A673 (cell line): ENCODE measurements at places on chromosomes 5 and 9.
A peak's percentile ranks its signal among the peaks of the same experiment; 100 is the strongest.

DNA sequence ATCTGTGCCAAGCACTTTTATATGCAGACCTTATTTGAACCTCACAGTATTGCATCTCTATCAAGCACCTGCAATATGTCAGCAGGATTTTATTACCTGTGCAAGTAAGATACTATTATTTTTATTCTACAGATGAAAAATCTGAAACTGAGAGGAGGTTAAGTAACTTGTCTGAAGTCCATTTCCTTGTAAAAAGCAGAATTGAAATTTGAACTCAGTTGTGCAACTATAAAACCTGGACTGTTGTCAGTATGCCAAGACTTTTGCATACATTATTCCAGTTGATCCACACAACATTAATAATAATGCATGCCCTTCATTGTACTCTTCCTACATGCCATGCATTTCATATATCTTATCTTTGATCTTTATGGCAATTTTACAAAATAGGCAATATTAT lies 82.2 kb upstream of the BRINP1 start:
- no peak for DNase-seq

DNA sequence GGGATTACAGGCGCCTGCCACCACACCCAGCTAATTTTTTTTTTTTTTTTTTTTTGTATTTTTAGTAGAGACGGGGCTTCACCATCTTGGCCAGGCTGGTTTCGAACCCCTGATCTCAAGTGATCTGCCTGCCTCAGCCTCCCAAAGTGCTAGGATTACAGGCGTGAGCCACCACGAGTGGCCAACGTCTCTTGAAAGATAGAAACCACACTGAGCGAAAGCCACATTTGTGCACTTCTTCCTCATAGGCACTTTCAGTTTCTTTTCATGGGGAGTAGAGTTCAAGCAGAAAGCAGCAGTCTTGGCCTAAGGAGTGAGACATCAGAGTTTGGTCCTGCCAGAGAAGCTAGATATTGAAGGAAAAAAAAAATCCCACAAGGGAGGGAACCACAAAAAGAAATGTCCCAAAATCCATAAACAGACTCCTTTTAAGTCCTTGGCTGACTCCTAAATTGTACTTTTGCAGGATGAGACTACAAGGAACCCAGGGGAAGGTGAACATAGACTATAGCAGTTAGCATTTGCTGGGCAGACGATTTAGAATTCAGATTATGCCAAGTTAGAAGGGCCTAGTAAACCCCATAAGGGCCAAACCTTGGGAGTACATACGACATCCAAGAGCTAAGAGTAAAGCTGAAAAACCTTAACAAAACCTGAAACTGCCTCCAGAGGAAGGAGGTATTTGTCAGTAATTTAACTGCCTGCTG lies 43.9 kb upstream of the GLIPR2 start:
- DNase-seq, result no peak

DNA sequence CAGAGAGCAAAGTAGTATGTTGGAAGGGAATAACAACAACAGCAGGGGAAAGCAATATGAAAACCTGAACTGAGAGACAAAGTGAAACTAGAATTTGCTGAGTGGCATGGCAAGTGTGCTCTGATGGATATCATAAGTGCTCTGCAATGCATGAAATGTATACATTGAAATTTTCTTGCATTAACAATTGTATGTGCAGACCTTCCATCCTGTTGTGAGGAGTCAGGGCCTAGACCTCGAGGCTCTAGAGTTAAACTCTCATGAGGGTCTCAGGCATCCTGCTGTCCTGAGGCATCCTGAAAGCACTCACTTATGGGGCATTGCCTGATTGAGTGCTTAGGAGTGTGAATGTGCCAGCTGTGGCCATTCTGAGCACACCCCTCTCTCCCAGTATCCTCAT lies 1.1 kb downstream of the ECM2 start:
- peak; percentile 2 for DNase-seq

GRCh38 chr5:148898413-148899075 lies 72.1 kb downstream of the ADRB2 start:
- no peak for DNase-seq

GRCh38 chr5:123921193-123921592 lies 409.2 kb downstream of the CSNK1G3 start:
- no peak for DNase-seq

GRCh38 chr5:123297198-123297831 lies 125.9 kb downstream of the CEP120 start:
- no peak for DNase-seq

DNA sequence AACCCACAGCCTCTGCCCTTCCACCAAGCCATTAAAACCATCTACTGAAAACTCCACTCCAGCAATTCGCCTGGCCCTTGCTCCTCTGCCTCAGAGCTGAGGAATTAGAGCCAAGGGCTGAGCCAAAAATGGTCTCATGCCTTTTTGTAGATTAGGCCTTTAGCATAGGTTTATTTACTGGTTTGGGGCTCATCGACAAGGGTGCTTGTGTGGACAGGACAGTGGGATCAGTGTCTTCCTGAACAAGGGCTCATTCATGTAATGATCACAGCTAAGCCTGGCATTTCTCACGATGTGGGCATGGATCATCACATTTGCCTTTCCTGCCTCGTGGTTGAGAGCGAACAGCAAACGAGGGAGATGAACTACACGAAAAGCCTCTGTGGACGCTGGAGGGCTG lies 59.2 kb upstream of the PHF24 start:
- no peak for DNase-seq

- no peak for DNase-seq
Observed at GRCh38 chr5:129973716-129974426, 69.6 kb downstream of the CHSY3 start.

DNA sequence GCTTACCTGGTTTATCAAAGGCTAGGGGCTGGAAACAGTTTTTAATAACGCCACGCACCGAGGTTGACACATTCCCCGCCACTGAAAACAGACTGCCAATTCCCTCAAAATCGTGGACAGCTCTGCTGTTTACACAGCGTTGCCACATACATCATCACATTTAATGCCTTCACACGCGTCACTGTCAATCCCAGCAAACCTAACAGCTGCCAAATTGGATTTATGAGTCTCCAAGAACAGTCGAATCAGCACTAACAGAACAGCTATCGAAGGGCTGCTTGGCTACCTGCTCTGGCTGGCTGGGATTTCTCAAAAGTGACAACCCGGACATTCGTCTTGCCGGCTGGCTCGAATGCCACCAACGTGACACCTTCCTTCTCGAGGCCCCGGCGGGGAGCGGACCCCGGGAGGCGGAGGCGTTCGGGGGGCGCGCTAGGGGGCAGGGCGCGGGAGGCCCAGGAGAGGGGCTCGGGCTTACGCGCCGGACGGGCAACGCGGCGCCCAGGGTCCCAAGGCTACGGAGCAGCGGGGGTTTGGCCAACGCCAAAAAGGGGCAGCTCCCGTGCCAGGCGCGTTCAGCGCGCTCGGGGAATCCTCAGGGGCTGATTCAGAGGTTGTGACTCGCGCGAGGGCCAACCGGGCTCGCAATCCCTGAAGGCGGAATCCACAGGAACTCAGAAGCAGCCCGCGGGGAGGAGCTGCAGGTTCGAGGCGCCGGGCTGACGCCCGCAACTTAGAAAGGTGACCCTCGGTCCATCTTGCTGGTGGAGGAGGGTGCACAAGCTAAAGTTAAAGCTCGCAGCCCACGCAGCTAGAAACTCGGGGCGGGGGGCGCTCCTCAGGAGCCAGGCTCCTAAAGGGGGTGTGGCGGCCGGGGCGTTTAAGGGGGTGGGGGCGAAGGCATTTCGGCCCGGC lies 1.2 kb downstream of the CDC14B start:
- peak; percentile 62 for DNase-seq

GRCh38 chr5:145750199-145750598 lies 84.9 kb downstream of the PRELID2 start:
- no peak for DNase-seq

GRCh38 chr9:79682076-79682736 lies 110.4 kb downstream of the TLE4 start:
- DNase-seq, result no peak

- DNase-seq, result no peak
Observed at GRCh38 chr9:16721972-16722371, 148.5 kb downstream of the BNC2 start.

DNA sequence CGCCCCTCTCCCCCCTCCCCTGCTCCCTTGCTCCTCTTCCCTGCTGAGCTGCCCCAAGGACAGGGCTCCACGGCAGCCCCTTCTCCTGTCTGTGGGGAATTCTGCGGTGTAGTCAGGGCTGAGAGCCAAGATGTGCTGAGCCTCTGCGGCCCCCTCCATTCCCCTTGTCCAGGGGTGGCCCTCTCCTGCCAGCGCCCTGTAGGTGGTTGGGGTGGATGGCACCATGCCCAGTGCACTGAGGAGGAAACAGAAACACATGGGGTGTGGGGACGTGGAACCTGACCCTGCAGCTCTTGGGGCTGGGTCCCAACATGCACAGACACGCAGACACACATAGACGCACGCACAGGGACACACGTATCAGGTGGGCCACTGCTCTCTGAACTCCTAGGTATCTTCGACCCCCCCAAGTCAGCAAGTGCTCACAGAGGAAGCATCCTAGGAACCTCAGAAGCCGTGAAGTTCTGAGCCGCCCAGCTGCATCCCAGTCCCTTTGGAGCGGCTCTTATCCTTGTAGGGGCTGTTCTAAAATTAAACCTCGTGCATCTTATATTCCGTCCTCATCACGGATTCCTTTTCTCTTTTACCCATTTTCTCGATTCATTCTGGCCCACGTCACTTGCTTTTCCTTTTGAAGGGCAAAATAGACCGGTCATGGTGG lies 64.8 kb downstream of the HMCN2 start:
- no peak for DNase-seq

DNA sequence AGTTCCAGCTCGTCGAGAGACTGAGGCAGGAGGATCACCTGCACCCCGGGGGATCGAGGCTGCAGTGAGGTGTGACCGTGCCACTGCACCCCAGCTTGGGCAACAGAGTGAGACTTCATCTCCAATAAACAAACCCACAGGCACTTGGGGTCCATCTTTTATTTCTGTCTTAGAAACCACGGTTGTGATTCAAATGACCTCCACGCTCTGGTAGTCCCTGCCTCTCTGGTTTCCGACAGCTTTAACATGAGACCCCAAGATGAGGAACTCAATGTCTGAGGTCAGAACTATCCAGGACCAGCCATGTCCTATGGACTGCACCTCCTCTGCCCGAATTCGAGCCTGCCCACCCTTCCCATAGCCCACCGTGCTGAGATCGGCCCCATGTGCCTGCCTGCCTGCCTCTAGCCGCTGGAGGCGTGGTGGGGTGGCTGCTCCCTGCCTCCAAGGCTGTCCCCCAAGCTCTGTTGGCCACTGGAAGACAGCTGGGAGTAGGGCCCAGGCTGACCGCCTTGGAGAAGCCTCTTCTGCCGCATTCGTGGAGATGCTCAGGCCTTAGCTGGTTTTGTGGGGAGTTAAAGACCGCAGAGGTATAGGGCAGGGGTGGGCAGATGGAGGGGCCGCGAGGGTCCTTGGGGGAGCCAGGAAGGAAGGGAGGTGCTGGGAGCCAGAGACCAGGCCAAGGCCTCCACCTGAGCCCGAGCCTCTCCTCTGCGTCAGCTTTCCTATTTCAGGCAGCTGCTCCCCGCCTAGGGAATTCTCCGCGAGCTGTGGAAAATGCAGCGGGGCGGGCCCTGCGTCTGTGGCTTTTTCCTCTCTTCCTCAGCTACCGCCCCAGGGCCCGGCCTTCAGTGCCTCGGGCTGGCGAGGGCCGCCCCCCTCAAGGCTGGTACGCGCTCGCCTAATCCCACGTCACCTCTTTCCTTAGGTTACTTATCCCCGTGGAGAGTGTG lies 6.9 kb upstream of the WDR5 start:
- no peak for DNase-seq

DNA sequence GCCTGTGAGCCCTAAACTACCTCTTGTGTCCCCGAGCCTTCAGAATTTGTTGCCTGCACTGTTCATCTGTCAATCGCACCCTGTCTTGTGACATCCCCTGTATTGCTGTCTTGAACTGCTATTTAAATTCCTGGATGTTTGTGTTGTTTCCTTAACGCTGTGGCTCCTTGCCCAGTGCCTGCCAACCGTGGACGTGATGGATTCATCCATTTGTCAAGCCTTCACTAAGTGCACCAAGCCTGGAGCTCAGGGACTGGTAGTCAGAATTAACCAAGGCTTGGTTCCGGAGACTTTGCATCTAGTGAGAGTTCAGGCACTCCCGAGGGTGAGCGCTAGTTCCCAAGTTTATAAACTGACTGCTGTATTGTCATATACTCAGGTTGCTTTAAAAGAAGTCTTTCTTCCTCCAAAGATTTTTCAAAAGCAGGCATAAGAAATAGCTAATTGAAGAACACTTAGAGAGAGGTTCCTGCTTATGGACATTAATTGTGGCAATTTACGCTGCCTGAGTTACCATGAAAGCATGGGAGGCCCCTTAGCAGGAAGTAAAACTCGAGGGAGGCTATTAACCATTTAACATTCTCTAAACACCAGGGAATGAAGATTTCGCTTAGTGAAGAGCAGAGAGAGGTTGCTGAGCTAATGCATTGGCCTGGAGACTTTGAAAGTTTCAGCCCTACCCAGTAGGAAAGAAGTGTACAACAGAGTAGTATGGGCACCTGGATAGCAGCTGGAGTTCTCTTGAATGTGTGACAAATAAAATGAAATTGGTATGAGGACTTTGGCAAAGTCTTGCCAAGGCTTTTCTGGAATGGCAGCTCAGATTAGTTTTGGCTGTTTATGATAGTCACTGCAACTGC lies 29.0 kb downstream of the RGS3 start:
- peak; percentile 96 for DNase-seq

DNA sequence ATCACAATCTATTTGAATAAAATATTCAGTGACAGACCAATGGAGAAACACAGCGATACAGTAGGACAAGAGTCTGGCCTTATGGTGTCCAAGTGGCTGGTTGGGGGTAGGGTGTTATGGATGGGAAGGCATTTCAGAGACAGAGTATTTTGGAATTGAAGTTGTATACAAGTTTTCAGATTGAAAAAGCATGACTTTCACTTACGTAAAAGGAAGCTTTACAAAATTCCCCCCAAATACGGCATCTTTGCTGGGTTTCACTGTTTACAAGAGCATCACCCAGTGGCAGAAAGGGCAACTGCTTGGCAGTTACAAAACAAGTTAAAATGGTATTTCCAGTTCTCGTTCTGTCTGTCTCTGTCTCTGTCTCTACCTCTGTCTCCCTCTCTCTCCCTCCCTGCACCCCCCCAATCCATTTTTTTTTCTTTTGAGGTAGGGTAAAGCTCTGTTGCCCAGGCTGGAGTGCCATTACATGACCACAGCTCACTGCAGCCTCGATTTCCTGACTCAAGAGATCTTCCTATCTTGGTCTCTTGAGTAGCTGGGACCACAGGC lies 86.2 kb downstream of the PTPN3 start:
- DNase-seq, result peak; percentile 42
